ENCODE measurements at places on chromosomes 7 and 10. TPM values are rescaled to one million over a fixed set of nuclear protein-coding genes. Genes with fewer than 3 reads are reported as not detected.

XRCC2 gene
- 0.75 TPM for total RNA-seq

NRCAM gene
- 1.1 TPM for total RNA-seq

IFIT1B gene
- total RNA-seq = not detected

C7orf57 gene
- not detected for total RNA-seq

EMX2 gene
- 0.08 TPM for total RNA-seq

SLC13A4 gene
- 0.08 TPM for total RNA-seq

DDC gene
- total RNA-seq = not detected

ZNF746 gene
- total RNA-seq = 7.4 TPM

TUBAL3 gene
- total RNA-seq = not detected

AMPH gene
- total RNA-seq = 0.23 TPM

MRLN gene
- not detected for total RNA-seq

NSUN5 gene
- total RNA-seq = 14.4 TPM

GPER1 gene
- total RNA-seq = 0.83 TPM

NRP1 gene
- 185 TPM for total RNA-seq
